ENCODE measurements at places on chromosomes 11 and 22.

- DNase-seq, result no peak
These were observed 386.3 kb downstream of the AASDHPPT start for GRCh38 chr11:106463796-106464201.

DNA sequence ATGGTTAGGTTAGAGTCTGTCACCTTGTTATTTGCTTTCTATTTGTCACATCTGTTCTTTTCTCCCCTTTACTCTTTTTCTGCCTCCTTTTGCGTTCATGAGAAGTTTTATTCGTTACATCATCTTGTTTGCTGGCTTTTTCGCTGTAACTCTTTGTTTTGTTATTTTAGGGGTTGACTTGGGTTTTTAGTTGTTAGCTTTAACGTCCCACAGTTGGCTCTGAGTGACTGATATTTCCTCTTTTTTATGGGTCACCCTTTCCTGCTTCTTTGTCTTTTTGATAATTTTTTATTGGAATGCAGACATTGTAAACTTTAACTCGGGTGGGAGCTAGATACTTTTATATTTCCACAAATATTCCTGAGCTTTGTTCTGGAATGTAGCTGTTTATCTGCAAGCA is 13.3 kb upstream of the TNNT3 start:
- no peak for DNase-seq

DNA sequence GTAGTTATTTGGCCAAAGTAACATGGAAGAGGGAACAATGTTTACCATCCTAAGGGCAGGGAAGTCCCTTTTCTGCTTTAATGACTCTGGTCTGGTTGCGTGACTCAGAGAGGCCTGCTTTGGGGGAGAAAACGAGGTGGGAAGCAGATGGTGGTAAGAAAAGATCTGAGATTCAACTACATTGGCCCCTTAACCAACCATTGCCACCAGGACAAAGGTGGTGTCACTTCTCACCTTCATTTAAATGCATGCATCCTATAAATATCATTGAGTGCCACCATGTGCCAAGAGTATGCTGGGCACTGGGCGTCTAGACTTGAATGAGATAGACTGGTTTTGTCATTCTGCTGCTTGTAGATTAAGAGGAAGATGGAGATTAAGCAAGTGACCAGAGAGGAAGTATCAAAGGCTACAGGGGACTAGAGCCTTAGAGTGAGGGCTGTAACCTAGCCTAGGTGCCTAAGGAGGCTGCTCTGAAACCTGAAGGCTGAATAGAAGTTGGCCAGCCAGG is 3.6 kb upstream of the SORL1 start:
- DNase-seq, result no peak

DNA sequence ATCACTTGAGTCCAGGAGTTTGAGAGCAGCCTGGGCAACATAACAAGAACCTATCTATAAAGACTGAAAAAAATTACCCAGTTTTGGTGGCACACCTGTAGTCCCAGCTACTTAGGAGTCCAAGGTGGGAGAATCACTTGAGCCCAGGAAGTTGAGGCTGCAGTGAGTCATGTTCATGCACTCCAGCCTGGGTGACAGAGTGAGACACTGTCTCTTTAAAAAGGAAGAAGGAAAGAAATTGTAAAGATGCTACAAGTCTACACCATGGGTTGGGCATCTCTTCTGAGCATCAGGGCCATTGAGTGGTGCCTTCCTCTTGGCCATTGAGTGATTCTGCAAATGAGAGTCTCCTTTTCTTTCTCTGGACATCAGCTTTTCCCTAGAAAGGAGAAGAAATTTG is 15.7 kb upstream of the MTMR3 start:
- DNase-seq, result no peak

DNA sequence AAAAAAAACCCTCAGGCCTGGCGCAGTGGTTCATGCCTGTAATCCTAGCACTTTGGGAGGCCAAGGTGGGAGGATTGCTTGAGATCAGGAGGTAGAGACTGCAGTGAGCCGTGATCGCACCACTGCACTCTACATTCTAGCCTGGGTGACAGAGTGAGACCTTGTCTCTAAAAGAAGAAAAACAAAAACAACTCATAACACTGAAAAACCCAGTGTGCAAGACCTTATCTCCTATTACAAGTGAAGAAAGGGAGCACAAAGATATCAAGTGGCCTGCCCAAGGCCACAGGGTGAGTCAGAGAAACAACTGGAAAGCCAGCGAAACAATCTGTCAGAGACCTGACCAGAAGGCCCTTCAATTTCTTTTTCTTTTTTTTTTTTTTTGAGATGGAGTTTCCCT is 2.5 kb downstream of the TXN2 start:
- no peak for DNase-seq

DNA sequence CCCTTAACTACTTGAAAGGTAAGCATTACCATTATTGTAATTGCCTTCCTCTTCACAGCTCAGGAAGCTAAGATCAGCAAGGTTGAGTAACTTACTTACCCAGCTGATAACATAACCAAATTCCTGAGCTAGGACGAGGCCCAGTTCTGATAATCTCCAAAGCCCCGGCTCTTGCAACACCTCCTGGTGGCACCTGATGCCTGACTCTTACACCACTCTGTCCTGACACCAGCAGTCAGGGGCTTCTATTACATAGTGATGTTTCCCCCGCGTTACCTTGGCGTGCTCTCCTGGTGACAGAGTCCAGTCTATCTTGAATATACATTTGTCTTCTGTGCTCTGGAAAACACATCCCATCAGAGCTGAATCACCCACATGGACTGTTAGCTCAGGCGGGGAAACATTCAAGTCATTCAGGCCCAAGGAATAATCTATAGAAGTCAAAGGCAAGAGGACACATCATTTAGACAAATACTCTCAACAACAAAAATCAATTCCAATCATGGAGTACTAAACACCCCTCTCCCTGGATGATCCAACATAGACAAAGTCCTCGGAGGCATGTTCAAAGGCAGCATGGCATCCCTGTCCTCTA is 12.6 kb downstream of the JAML start:
- DNase-seq, result no peak

DNA sequence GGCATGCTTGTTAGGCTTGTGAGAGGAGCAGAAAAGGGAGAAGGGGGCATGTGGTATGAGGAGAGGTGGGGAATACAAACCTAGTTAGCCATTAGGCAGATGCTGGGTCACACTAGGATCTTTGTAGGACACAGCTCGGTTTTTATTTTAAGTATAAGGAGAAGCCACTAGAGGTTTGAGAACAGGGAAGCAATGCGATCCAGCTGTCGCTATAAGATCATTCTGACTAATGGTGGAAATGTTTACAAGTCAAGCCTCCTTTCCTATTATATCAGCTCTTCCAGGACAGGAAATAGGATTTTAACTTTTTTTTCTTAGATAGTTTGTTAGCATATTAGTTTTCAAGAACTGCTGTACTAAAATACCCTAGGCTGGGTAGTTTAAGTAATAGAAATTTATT is 609.9 kb downstream of the INSC start:
- no peak for DNase-seq

DNA sequence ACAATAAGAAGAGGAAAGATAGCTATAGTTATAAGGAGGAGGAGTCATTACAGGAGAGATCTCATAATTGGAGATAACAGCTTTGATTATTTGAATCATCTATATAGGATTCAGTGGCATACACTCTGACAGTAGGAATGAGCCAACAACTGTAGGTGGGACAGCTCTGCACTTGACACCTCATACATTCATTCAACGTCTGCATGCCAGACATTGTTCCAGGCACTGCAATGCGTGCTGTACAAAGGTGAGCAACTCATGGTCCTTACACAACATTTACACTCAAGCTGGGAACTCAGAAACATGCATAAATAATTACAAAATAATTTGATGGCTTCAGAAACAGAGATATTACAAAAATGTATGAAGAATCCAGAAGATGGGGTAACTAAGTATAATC is 154.3 kb downstream of the MSANTD4 start:
- no peak for DNase-seq

- no peak for DNase-seq
These were observed 167.5 kb downstream of the KIRREL3 start for GRCh38 chr11:126833065-126833464.

GRCh38 chr11:96263238-96263763 is 79.7 kb downstream of the MAML2 start:
- DNase-seq, result peak; percentile 89

DNA sequence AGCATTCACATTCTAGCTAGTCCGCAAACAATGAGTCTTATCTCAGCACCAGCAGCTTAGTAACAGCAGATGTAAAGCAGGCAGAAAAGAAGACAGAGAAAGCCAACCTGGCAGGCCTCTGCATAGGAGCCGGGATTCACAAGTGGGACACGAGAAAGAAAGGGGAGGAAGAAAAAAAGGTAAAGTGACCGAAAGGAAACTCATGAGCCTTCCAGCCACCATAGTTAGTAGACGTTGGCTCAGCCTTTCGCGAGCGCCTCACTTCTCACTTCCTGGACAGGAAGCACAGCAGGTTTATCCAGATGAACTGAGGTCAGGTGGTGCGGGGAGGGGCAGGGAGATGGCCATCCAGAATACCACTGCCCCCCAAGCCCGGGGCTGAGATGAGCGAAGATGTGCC is 19.7 kb upstream of the KAT5 start:
- DNase-seq, result no peak

DNA sequence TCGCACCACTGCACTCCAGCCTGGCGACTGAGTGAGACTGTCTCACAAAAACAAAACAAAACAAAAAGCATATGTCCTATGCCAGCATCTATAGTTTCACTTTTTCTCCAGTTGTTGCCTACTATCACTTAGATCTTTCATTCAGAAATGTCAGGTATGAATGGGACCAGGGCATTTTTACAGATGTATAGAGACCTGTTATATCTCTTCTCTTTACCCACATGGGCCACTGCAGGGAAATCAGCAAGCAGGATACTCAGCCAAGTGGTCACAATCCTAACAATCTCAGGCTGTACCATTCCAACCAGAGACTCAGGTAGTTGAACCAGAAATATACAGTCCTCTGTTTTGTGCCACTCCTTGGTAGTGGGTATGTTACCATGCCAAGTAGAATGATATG is 16.0 kb upstream of the SREBF2 start:
- no peak for DNase-seq

GRCh38 chr11:128179039-128179438 is 408.3 kb downstream of the ETS1 start:
- peak; percentile 79 for DNase-seq

DNA sequence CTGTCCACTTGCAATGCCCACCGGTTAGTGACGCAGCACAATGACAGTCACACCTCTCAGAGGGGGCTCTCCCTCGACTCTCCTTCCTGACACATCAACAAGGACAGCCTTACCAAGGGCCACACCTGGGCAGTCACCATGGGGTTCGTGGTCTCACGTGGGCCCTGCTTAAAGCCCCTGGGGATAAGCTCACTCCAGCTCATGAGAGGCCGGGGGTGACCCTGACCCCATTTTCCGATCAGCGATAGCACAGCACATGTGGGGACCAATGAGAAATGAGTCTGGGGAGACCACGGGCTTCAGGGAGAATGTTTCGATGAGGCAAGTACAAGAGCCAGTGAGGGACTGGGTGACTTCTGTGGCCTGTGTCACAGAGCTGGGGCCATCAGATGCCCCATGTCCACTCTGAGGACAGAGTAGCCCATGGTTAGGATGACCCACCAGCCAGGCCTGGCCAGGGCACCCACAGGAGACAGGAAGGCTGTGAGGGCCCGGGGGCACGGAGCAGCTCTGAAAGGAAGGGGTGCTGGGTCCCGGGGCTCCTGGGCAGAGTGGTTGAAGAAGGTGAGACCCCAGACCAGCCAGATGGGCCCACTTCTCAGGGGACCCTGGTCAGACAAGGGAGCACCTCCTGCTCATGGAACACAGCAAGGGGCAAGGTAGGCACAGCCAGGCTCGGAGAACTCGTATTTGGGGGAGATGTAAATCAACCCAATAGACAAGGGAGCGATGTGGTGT is 128.8 kb downstream of the MED15 start:
- no peak for DNase-seq

- no peak for DNase-seq
These were observed 33.9 kb upstream of the CXCR5 start for GRCh38 chr11:118849825-118850224.

DNA sequence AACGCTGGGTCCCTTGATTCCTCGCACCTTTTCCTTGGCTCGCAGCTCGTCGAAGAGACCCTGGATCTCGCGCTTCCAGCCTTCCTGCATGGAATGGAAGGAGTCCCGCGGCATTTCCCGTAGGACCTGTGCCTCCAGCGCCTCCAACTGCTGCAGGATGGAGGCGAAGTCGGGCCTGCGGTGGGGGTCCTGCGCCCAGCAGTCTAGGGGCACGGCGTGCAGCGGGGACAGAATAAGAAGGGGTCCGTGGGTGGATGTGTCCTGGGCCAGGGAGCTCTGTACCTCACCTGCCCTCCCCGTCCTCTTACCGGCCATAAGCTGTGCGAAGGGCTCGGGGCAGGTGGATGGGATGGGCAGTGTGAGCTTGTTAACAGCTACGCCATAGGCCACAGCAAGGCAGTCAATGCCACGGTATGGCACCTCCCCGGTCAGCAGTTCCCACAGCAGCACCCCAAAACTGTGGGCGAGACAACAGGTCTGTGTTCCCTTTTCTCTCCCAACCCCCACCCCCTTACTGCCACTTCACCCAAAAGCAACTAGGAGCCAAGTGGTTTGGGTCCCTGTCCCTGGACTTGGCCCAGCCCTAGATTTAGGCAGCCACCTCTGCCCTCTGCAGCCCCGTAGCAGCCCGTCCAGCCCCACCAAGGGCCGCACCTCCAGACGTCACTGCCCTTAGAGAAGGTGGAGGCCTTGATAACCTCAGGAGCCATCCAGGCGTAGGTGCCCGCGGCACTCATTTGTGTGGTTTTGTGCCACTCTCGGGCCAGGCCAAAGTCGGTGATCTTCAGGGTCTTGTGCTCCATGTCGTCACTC is 6.2 kb downstream of the MAP3K11 start:
- DNase-seq, result no peak

GRCh38 chr22:17712441-17712840 is 61.8 kb downstream of the BID start:
- DNase-seq, result peak; percentile 23

- no peak for DNase-seq
These were observed 62.2 kb downstream of the FAM181B start for GRCh38 chr11:82671451-82671850.

DNA sequence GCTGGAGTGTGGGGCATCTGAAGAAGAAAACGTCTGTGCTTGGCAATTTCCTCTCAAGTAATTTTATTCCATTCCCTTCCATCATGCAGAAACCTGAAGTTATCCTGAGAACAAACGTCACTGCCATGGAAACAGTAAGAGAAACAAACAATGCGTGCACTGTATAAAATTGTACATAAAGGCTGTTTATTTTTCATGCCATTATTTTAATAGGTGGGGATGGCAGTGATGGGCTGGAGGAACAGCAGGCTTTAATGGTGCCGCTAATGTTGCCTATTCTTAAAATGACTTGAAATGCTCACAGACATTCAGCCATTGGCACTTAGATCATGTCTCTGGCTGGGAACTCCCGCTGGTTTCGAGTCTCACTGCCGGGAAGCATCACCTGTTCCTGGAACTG is 7.5 kb upstream of the SEZ6L start:
- DNase-seq, result no peak

All from AG10803 (cell line).